ENCODE measurements at places on chromosomes 3 and 15.
A peak's percentile ranks its signal among the peaks of the same experiment; 100 is the strongest.

- DNase-seq, result peak; percentile 18
Observed at GRCh38 chr15:59255680-59256336, 49.2 kb downstream of the LDHAL6B start.

DNA sequence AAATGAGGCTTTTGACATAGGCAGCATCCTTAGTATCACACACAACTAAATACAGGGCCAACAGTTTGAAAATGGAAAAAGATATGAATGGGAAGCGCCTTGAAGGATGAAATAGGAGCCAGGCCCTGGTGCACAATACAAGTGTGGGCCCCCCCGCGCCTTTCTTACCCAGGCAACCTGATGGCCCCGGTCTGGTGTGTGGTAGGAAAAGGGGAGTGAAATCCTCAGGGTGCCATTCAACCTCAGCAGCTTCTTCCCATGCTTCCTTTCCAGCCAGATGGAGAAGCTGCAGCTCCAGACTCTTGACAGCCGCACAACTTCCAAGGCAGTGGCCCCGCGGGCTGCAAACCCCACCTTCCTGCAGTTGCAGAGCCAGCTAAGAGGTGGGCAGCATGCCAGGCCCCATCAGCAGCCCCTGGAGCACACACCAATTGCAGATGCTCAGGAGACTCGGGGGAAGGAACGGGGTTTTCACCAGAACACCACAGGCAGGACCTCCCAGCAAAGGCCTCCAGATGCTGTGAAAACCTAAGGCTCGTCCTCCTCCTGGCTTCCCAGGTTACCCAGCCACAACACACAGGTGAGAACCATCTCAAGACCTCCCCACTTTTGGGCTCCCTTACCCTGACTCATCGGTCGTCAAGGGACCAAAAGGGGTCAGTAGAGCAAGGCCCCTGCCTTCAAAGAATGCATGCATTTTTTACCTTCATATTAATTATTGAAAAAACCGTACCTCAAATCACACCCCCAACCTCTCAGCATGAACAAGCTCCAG lies 101.6 kb downstream of the CPN2 start:
- DNase-seq, result no peak

DNA sequence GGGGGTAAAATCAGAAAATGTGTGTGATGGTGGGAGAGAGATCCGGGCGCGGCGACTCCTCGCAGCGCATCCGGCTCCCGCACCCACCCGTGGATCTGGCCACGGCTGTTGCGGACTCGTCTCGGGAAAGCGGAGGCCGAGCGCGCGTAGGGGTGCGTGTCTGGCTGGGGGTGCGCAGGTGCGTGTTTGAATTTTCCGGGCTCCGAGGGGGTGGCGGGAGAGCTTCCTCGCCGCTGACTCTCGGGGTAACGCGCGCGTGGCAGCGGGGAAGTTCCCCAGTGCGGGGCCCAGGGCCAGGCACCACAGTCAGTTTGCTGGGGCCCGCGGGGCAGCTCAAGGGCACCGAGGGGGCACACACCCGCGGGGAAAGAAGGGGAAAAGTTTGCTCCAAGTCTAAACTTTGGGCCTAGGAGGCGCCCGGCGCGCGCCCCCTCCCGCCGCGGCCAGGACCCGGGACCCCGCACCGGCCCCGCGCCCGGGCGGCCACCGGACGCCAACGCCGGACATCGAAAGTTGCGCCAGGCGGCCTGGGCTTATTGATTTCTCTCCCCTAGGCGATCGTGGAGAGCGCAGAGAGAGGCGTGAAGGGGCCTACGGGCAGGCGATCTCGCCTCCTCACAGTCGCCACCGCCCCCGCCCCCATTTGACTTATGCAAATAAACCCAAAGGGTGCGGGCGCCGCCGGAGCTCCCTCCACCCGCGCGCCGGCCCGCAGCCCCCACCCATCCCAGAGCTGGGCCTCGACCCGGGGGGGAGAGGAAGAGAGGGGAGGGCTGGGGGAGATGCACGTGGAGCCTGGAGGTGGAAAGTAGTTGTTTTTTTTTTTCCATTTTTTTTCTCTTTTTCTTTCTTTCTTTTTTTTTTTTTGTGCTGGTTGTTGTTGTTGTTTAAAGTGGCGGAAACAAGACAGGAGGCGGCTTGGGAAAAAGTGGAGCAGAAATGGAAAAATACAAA lies 639 bp downstream of the FOXP1 start:
- peak; percentile 37 for DNase-seq

DNA sequence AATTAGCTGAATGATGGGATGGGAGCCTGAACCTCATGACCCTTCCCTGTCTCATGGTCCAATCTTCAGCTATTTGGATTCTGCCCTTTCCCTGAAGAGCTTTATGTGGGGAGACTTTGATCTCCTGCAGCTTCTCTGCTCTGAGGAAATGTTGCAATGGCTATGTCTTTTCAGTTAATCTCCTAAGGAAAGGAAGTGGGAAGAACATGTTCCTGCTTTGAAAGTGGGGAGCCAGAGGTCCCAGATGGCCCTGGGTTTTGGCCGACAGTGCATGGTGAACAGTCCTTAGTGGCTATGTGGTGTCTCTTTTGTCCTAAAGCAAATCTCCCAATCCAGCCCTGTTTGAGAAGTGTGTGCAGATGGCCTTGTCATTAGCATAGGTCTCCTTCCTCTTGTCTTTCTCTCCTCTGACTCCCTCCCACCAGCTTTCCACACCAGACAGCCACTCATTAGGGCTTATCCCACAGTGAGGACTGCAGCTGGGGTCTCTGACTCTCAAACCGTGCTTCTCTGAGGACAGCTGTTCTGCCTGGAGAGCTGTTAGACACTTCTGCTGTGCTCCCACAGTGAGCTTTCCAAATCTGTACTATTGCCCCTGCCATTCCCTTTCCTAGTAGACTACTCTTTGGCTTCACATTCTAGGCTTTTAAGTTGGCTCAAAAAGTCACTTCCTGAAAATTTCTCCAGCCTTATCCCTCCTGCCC lies 365.8 kb upstream of the UMPS start:
- DNase-seq, result no peak

GRCh38 chr15:32730677-32731654 lies 13.2 kb downstream of the GREM1 start:
- DNase-seq, result no peak

GRCh38 chr3:192514081-192514753 lies 213.1 kb downstream of the FGF12 start:
- DNase-seq, result no peak

GRCh38 chr15:39184701-39185390 lies 396.0 kb upstream of the THBS1 start:
- DNase-seq, result no peak

DNA sequence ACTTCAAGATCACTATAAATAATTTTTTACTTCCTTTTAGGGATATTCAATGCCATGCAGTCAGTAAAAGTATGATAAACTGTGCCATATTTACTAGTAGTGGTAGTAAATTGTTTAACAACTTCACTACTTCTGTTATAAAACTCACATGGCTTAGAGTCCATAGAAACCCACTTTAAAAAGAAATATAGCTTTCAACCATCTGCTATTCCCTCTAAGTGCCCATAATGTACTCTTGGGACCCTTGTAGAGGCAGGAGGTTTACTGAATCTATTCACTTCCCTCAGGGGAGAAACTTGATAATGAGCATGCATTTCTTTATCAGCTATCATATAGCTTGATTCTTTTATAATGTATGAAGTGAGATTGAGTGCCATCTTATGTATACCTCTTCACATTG lies 1448.4 kb upstream of the ALCAM start:
- DNase-seq, result no peak

DNA sequence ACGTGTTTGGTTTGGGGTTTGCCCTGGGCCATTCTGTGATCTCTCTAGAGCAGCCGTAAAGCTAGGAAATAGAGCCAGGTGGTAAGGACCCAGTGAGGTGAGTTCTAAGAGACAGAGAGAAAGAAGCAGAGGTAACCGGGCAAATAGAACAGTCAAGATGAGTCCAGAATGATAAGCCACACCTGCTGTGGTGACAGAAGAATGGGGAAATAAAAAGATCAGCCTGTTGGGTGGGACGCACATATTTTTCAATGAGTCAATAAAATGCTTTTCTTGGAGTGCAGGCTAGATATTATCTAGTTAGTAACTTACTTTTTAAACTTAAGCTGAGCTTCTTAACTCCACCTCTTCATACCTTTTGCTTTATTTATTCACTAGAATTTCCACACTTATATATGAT lies 135.0 kb downstream of the NFKBIZ start:
- DNase-seq, result no peak

DNA sequence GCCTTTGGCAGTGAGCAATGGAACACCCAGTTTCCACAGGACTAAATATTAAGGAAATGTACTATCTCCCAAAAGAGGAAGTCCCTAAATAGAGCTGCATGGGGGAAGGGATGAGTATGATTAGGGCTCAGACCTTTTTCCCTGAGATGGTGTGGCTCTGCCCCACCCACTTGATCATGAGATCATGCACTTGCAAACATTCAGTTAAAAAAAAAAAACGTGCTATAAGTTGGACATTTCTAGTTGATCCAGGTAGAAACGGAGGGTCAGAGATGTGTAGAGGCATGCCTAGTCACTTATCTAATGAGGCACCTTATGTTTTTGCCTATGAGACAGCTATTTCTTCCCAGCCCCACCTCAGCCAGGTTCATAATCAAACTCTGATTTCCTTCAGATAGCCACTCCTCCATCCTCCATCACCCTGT lies 24.5 kb upstream of the SSR3 start:
- no peak for DNase-seq

- no peak for DNase-seq
Observed at GRCh38 chr3:42876940-42877720, 1.5 kb upstream of the CYP8B1 start.

DNA sequence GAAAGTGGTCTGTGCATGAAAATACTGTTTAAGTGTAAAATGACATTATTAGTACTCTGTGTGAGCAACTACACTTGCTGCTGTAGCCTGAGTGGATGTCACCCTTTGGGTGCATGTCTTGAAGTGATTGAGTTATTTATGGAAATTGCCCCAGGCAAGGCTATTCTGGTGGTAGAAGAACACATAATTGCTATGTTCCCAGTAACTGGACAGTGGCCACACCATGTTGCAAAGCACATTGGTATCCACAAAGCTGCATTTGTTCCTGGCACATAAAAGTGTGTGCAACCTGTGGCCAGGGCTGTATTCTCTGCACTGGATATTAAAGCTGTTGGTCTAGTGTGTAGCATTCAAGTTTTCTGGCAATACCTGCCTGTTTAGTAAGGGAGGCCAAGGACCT lies 23.8 kb downstream of the MTMR14 start:
- no peak for DNase-seq

DNA sequence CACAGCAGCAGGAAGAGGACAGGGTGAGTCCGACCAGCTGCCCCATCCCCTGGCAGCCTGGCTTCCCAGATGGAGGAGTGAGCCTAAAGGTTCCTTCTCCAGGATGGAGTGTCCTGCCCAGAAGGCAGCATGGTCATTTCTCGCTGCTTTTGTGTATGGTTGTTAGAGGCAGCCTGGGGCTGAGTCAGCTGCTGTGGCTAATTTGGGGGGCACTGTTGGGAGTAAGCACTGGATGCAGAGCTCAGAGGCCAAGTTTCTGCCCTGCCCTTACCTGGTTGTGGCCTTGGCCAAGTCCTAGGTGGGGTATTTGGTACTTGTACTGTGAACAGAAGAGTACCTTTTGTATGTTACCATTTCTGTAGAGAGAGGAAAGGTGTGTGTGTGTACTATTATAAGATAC lies 78.6 kb downstream of the ADAMTS7 start:
- no peak for DNase-seq

DNA sequence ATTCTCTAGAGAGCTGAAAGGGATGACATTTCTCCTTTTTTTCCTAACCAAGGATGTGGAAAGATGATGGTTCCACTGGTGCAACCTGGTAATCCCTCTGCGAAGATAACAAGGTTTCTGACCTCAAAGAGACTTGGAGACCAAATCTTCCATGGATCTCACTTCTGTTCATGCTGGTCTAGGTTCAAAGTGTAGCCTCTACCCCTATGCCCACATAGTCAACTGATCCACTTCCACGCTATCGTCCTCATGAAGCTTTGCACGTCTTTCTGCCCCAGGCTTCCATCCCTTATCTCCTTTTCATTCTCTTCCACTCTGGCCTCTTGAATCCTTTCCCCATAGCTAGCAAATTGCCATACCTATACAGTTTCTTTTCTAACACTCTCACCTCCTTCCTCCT lies 8.8 kb upstream of the MED12L start:
- DNase-seq, result no peak

- DNase-seq, result no peak
Observed at GRCh38 chr3:52132041-52132440, 22.2 kb downstream of the POC1A start.

Measured in CD4-positive, alpha-beta T cell treated with Interleukin-15 for 4 hours (primary cell).